Activated naive CD4-positive, alpha-beta T cell treated with anti-CD3 and anti-CD28 coated beads for 36 hours (primary cell): ENCODE measurements at places on chromosomes 5 and 9.

- no peak for DNase-seq
Observed at GRCh38 chr9:137891588-137892423, 14.2 kb downstream of the CACNA1B start.

DNA sequence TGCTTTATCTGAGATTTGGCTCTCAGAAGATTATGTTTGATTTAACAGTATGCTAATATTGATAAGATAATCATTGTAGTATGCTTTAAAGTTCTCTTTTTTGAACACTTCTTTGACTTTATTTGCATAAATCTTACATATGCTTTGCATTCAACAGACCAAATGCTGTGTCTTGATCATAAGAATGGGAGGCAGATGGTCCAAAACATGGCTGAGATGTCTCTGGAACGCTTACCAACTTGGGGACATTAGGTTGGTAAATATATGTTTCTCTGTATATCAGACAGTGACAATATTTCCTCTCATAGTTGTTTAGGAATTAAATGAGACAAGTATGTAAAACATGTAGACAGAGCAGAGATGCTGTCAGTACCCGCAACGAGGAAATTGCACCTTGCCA lies 197.9 kb upstream of the CTNND2 start:
- DNase-seq: no peak

GRCh38 chr5:54902791-54903473 lies 82.5 kb downstream of the ESM1 start:
- DNase-seq: peak; percentile 75

- DNase-seq: no peak
Observed at GRCh38 chr9:14593406-14593805, 99.8 kb downstream of the ZDHHC21 start.

DNA sequence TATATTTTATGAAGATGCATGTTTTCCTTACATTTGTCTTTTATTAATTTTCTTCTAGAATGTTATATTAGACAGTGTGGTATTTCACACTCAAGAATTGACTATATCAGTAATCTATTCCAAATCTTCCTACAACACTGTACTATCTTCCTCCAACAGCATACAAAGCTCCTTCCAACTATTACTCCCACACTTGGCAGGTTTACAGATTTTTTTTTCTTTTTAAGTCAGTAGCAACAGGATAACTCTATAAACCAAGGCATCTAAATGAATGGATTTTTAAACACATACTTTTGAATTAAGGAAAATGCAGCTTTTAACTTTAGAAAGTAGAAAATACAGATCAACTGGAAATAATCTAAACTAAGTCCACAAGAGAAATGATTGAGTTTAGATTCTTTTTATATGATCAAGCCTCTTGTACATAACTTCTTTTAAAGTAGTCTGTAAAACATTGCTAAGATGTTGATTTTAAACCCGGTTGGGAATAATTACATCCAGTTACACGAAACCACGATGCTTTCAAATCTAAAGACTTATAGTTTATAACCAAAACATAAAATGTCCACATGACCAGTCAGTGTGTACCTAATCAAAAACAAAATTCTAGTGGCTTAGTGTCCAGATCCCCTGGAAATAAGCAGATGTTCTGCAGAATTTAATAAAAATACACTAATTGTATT lies 281.6 kb downstream of the ADAMTS6 start:
- no peak for DNase-seq

- DNase-seq: peak; percentile 27
Observed at GRCh38 chr5:96483878-96484277, 50.8 kb upstream of the PCSK1 start.
